ENCODE measurements at places on chromosomes 3 and 15.

- DNase-seq, result peak; percentile 56
Measured at GRCh38 chr3:140863580-140864009, 78.0 kb upstream of the SLC25A36 start.

DNA sequence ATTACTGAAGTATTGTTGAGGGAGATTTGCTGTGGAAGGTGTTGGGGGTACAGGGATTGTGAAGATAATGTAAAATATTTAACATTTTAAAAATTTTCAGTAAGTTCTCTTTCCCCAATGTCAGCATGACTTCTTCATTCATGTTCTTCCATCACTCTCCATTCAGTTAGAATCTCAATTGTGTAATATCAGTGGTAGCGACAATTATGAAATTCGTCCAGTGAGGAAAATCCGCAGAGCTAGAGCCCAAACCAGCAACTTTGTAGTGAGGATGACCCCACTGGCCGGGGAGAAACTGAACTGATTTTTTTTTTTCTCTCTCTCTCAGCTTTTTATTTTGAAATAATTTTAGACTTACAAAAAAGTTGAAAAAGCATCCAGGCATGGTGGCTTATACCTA, 171.7 kb downstream of the PGPEP1L start:
- no peak for DNase-seq

GRCh38 chr3:4475804-4476203, 8.7 kb upstream of the SUMF1 start:
- no peak for DNase-seq

GRCh38 chr3:108779496-108779895, 22.3 kb upstream of the RETNLB start:
- DNase-seq, result no peak

- DNase-seq, result peak; percentile 87
Measured at GRCh38 chr3:38247366-38248035, 18.1 kb upstream of the SLC22A13 start.

GRCh38 chr3:66037986-66038369, 740 bp downstream of the MAGI1 start:
- no peak for DNase-seq

GRCh38 chr15:74129586-74130154, 716 bp upstream of the ISLR2 start:
- DNase-seq, result no peak

- DNase-seq, result no peak
Measured at GRCh38 chr3:146138902-146139301, 22.1 kb downstream of the PLOD2 start.

DNA sequence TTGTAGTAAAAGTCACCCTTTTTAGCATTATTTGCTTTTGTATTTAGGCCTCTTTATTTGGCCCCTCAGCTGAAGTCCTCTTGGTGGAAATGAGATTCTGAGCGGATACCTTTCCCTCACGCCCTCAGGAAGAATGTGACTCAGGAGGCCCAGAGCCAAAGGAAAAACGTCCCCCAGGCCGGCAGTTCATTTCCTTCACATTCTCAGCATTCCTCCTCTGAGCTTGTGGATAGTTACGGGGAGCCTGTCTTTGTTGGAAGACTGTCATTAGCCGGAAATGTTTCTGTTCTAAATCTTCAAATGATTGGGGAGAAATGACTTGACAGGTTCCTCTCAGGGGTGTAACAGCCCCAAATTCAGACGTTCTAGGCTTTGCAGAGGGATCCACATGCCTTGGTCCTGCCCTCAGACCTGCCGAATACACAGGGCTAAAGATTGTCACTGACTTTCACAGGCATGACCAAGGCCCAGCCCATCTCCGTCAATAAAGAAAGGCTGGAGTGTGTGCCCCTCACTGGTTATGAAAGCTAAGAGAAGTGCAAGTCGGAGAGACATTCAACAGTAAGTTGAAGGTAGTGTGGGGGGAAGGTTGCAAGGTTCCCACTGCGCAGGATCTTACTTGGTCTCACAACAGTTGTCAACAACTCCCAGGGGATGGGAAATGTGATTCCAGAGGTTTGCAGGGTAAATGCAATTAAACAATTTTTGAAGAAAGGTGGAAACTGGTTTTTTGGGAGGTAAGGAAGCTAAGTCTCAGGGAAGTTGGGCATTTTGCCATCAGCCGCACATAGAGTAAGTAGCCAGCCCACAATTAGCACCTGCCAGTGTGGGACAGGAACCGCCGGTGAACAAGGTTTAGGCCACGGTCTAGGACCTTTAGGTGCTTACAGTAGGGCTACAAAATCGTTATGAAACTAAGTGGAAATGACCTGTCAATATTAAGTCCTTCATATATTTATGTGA, 39.7 kb upstream of the MYZAP start:
- peak; percentile 81 for DNase-seq

DNA sequence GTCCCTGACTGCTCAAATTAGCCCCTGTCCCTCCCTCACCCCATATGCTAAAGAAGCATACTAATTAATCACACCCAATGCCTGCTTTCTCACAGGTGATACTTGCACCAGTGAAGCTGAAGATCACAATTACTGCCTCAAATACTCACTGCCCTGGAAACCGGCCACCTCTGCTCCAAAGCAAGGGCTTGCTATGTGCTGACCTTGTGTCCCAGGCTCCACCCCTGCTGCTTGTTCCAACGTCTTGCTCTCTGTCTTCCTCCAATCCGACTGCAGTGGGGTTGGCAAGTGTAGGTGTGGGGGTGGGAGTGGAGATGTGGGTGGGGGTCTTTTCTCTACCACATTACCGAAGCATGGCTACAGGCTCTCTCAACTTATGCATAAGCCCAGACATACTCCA, 55.7 kb upstream of the PSMD6 start:
- no peak for DNase-seq

All from AG10803 (cell line).